Left renal cortex interstitium (tissue), 4 donors: ENCODE measurements at places on chromosomes 2 and 18. TPM values are rescaled to one million over a fixed set of nuclear protein-coding genes. Genes with fewer than 3 reads are reported as not detected.

DNA sequence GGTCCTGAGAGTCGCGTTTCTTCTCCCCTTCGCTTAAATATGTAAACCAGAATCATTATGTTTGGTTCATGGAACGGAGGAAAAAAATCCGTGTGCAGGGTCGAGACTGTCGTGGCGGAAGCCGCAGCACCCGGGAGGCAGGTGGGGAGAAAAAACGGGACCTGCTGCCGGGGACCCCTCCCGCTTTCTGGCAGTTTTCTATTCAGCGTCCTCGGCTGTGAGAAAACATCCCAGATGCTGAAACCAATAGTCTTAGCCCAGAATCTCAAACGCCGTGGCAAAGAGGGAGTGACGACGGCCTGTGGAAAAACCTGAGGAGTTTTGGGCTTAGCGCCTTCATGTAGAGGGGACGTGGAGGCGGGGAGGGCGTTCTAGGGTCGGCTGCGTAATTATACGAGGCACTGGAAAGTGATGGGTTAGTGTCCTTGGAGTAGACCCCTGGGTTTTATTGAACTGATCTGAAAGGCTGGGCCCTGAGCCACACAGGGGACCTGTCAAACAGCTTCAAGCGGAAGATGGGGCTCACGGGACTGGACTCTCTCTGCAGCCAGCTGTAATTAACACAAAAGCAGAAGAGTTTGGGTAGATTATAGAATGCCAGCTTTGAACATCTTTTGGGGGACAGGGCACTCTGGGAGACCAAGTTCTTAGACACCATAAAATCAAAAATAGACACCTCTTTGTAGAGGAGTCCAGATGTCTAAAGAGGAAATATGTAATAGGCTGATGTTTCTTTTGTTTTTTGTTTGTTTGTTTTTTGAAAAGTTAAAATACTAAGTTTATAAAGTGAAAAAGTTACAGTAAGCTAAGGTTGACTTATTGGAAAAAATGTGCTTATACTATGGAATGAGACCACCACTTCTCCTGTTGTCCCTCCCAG lies 834 bp upstream of the BUB1 start:
- no peak for DNase-seq

GRCh38 chr18:23143016-23143814 lies 7.9 kb downstream of the CABLES1 start:
- no peak for DNase-seq

DNA sequence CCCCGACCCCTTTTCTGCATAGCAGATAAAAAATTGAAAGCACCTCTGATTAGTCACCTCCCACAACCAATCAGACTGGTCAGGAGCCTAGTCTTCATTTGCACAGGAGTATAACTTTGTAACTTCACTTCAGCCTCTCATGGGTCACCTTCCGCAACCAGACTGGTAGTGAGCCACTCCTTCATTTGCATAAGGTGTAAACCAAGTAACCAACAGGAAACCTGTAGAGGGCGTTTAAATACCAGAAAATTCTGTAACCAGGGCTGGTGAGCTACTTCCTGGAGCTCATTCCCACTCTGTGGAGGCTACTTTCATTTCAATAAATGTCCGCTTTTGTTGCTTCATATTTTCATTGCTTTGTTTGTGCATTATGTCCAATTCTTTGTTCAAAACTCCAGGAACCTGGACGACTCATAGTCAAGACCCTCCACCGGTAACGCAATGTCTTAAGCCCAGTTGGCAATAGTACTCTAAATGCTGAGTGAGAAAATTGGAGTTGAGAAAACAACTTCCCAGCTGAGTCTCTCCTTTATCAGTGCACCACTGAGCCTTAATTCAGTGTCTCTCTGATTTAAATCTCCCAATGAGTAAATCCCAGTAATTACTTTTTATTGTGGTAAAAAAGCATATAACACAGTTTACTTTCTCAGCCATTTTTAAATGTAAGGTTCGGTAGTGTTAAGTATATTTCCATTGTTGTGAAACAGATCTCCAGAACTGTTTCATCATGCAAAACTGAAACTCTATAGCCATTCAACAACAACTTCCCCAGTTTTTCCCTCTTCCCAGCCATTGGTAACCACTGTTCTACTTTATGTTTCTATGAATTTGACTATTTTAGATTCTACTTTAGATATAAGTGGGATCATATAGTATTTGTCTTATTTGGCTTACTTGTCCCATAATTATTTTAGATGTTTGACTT lies 392.7 kb upstream of the SLC8A1 start:
- no peak for DNase-seq

DNA sequence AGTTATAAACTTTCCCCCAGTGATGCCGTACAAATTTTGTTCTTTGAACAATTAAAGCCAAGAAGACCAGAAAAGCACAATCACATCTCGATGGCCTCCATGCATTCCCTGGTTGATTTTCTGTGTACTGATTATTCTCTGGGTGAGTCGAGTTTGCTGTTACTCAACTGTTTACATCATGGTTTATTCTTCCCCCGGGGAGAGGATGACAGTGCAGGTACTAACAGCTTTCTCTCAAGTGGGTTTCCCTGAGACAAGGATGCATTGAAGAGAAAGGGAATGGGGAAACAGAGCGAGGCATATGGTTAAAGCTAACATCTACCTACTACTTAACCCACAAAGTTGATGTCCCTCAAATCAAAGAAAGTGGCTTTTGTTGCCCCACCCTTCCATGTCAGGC lies 410.8 kb upstream of the FANCL start:
- DNase-seq = no peak

GRCh38 chr2:117562654-117563053 lies 251.8 kb upstream of the DDX18 start:
- DNase-seq = no peak

DNA sequence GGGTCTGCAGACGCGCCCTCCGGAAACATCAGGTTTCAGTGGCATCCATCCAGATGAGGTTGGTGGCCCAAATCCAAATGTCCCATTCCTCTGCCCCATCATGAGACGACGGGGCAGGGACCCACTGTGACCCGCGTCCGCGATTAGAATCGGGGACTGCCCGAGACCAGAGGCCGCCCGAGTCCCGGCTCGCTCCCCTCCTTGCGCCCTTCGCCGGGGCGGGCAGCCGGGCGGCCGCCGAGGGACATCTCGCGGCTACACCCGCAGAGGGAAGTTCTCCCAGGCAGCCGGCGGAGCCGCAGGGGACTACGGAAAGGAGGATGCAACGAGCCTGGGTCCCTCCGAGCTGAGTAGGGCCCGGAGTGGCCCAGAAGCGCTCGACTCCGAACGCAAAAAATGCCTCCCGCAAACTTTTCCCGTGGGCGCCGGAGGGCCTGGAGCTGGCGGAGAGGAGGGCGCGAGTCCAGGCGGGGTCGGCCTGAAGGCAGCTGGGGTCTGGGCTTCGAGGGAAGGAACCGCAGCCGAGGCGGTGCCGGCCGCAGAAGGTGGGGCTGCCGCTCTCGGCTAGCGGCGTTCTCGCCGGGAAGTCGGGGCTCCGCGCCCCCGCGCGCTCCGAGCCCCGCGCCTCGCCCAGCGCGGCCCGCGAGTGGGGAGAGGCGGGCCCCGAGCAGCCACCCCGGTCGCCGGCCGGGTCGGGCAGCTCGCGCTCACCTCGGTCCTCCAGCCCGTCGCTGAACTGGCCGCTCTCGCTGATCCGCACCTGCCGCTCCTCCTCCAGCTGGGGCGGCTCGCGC lies 580 bp downstream of the TMEM163 start:
- no peak for DNase-seq

- no peak for DNase-seq
These were observed 6.5 kb upstream of the ACTG2 start for GRCh38 chr2:73886357-73886756.

- no peak for DNase-seq
These were observed 153.2 kb upstream of the MYT1L start for GRCh38 chr2:2484301-2484700.

SLC38A11 gene
- polyA plus RNA-seq = 9.8 TPM

DNA sequence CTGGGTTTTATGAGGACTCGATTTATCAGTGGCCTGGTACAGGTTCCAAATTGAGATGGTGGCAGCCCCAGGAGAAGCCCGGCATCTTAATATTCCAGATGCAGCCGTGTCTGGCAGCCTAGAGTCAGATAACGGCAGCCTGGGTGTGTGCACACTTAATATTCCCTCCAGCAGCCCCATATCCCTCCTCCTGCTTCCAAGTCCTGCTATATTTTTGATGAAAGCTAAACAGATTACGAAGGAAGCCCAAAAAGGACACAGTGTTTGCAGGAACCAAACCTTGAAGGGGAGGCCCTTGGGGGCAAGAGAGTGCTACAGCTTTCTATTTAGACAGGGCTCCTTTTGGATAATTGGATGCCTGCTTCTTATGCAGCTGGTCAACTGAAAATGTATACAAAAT lies 25.1 kb upstream of the ALK start:
- no peak for DNase-seq

- DNase-seq = no peak
These were observed 142.6 kb downstream of the MGAT5 start for GRCh38 chr2:134396493-134396892.

FAP gene
- 11.1 TPM for polyA plus RNA-seq
